ENCODE measurements at places on chromosomes 7 and 10. TPM values are rescaled to one million over a fixed set of nuclear protein-coding genes. Genes with fewer than 3 reads are reported as not detected.

GRCh38 chr7:92131764-92132330, 2.4 kb downstream of the CYP51A1 start:
- no peaks in the 10 kb centered on the region for H3K36me3 ChIP-seq
- peaks cover 9% of the 10 kb centered on the region for H3K4me1 ChIP-seq
- DNase-seq = no peak
- no peak overlapping the region for H3K4me3 ChIP-seq
- no peak overlapping the region for H3K27ac ChIP-seq

DNA sequence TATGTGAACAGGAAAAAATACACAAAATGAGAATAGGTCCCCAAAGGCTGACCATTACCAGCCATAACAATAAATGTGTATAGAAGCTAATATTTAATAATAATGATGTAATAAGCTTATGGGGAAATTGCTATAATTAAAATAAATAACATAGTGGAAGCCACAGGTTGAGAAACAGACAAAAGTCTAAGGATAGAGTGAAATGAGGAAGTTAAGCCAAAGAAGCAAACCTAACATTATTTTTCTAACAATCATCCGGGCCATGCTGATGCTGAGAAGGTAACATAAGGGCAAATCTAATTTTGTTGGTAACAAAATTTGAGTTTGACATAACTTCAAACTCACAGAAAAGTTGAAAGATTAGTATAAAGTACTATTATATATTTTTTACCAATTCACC, 115.9 kb downstream of the MICU1 start:
- no peaks in the 10 kb centered on the region for H3K27me3 ChIP-seq
- H3K36me3 ChIP-seq = no peaks in the 10 kb centered on the region
- H3K27ac ChIP-seq = no peak overlapping the region
- no peak overlapping the region for H3K4me3 ChIP-seq

- no peaks in the 10 kb centered on the region for H3K36me3 ChIP-seq
- no peak overlapping the region for H3K27ac ChIP-seq
- DNase-seq = no peak
Measured at GRCh38 chr10:75935650-75936400, 504.4 kb downstream of the LRMDA start.

GRCh38 chr10:4515721-4516120, 310.3 kb upstream of the AKR1E2 start:
- no peak overlapping the region for H3K27ac ChIP-seq
- H3K36me3 ChIP-seq = no peaks in the 10 kb centered on the region
- H3K27me3 ChIP-seq = no peaks in the 10 kb centered on the region
- no peak for DNase-seq

- H3K27ac ChIP-seq = no peak overlapping the region
- H3K36me3 ChIP-seq = no peaks in the 10 kb centered on the region
- no peak for DNase-seq
- peak overlapping the region; percentile 70 for H3K4me3 ChIP-seq
Measured at GRCh38 chr10:86712317-86712707, 44.0 kb downstream of the LDB3 start.

- no peak for DNase-seq
- H3K27me3 ChIP-seq = no peaks in the 10 kb centered on the region
- peak overlapping the region; percentile 58 for H3K27ac ChIP-seq
- H3K4me3 ChIP-seq = no peak overlapping the region
Measured at GRCh38 chr10:71726580-71727104, 7.1 kb upstream of the C10orf105 start.

DNA sequence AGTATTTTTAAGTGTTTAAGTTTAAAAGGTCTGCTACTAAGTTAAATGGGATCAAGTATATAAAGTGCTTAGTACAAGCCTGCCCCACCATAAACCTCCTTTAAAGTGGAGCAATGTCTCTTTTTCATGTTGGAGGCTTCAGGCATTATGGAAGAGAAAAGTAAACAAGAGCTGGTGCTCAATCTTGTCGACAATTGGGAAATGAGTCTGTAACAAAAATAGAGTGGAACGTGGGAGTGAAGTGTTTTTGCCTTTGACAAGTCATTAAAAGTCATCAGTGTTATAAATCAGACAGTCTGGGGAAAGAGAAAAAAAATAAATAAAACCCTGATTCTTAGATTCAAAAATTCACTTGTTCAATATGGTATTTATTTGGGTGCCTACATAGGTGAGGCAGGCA, 44.7 kb downstream of the DNAJC12 start:
- H3K4me3 ChIP-seq = no peak overlapping the region
- DNase-seq = no peak
- no peaks in the 10 kb centered on the region for H3K4me1 ChIP-seq
- H3K36me3 ChIP-seq = no peaks in the 10 kb centered on the region
- H3K27me3 ChIP-seq = no peaks in the 10 kb centered on the region

GRCh38 chr7:151429560-151430331, 10.2 kb downstream of the CRYGN start:
- no peak overlapping the region for H3K27ac ChIP-seq
- no peaks in the 10 kb centered on the region for H3K27me3 ChIP-seq
- DNase-seq = no peak

DNA sequence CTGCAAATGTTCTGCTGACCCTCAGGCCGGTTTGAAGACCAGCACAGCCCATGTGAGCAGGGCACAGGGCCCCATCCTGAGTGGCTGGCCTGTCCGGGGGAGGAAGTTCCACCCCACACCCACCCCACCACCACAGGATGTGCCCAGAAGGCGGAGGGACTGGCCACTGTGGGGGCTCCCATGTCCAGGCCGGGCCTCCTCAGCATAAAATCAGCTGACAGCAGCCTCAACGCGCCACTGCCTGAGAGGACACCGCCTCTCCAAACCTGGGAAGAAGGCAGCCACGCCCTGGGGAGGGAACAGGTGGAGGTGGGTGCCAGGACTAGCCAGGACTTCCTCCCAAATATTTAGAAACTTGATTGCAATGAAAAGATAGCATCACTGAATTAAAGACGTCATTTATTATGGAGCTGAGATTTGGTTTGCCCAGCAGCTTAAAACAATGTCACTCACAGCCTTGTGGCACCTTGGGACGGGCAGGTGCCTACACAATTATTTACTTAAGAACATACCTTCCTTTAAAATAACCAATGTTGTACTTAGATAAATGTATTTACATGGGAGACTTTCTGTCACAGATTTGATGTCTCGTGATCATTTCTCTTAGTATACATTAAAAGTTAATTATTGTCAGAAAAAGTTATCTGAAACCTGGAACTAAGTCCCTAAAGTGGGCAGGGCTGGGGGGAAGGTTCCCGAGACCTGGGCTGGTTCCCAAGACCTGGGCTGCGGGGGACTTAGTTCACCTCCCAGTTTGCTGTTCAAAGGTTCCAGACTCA, 27.3 kb upstream of the FAM20C start:
- H3K36me3 ChIP-seq = no peaks in the 10 kb centered on the region
- no peak overlapping the region for H3K27ac ChIP-seq
- H3K27me3 ChIP-seq = no peaks in the 10 kb centered on the region
- H3K4me3 ChIP-seq = no peak overlapping the region

DNA sequence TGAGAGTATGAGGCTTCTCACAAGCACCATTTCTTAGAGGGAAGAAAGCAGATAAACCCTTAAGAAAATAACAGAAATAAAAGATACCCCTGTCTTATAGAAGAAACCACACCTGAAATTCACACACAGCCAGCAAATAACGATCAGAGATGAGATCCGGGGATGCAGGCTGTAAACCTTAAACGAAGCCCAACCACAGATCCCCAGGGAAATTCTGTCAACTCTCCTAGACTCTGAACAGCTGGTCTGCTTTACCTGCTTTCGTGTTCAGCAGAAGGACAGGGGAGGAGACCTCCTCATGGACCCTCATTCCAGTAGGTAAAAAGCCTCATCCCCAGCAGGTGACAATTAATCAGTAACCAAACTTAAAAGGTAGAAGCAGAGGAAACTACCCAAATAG, 45.0 kb downstream of the VOPP1 start:
- H3K4me3 ChIP-seq = no peak overlapping the region
- DNase-seq = no peak
- H3K4me1 ChIP-seq = peaks cover 4% of the 10 kb centered on the region
- no peak overlapping the region for H3K27ac ChIP-seq
- no peaks in the 10 kb centered on the region for H3K27me3 ChIP-seq

DNA sequence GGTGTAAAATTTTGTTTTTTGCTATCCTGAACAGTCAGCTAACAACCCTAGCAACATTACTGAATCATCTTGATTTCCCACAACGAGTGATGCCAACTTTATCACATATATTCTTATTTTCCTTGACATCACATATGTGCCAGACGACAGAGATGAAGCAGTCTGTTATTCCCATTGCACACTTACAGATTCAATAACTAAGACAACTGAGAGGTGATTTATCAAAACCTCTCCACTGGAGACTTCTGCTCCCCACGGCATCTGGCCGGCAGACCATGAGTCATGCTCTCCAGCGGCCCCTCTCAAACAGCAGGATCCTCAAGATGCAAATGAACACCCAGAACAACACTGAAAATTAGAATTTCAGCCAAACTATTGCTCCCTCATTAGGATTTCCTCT, 57.1 kb downstream of the AMPH start:
- no peak overlapping the region for H3K27ac ChIP-seq
- no peaks in the 10 kb centered on the region for H3K27me3 ChIP-seq
- no peak for DNase-seq
- H3K4me1 ChIP-seq = no peaks in the 10 kb centered on the region

GRCh38 chr7:148201992-148202391, 388.6 kb upstream of the C7orf33 start:
- no peak overlapping the region for H3K4me3 ChIP-seq
- H3K27me3 ChIP-seq = no peaks in the 10 kb centered on the region
- H3K36me3 ChIP-seq = no peaks in the 10 kb centered on the region
- H3K4me1 ChIP-seq = no peaks in the 10 kb centered on the region

DNA sequence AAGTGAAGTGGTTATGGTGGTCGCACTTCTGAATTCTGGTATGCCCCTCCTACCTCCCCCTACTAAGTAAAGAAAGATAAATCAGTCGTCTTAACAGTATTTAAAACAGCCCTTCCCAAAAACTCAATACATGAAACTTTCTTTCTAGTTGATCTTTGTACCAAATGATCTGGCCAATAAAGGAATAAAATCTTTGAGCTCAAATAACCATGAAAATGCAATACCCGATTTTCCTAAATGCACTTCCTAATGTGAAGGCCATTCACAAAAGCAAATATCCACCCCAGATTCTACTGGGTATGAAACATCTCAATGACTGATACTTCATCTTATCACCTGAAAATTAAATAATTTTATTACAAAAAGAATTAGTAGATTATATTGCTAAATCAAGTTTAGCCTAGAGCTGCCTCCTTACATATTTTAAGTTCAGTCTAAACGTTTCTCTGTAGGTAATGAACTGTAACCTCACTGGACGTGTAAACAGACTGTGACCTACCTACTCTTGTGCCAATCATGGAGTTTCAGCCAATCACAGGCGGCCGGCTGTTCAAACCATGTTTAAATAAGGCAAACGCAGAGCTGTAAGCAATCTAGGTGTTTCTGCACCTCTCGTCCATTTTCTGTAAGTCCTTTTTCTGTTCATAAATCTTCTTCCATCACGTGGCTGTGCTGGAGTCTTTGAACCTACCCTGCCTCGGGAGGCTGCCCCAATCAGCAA, 146.9 kb upstream of the AKR1E2 start:
- no peak overlapping the region for H3K27ac ChIP-seq
- no peaks in the 10 kb centered on the region for H3K36me3 ChIP-seq
- H3K27me3 ChIP-seq = no peaks in the 10 kb centered on the region
- no peak for DNase-seq

- H3K36me3 ChIP-seq = peaks cover 7% of the 10 kb centered on the region
- H3K4me3 ChIP-seq = no peak overlapping the region
- no peak for DNase-seq
- no peaks in the 10 kb centered on the region for H3K27me3 ChIP-seq
- no peaks in the 10 kb centered on the region for H3K4me1 ChIP-seq
- H3K27ac ChIP-seq = no peak overlapping the region
Measured at GRCh38 chr10:128105383-128105782, 20.8 kb downstream of the MKI67 start.

DNA sequence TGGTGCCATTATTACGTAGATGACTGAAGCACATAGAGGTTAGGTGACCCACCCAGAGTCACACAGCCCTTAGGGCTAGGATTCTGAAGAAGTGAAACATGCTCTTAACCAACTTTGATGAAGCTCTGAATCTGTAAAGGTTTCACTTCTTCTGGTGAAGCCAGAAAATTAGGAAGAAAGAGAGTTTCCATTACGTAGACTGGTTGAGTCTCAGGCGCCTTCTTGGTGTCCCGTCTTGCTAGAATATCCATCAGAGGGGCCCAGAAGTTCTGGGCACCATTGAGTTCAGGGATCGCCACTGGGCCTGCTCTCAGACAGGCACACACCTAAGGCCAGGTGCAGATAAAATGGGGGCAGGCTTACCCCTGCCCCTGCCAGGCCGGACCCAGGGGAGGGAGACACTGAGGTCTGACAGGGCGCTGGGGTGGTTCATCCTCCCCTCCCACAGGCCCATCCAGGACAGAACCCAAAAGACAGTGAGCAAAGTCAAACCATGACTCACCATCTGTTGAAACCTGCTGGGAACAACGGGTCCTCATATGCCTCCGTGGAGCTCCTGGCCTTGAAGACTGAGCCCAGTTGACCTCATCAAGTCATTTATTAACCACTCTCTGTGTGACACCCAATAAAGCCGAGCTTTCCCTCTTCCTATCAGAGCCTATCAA, 33.2 kb downstream of the DRGX start:
- H3K4me1 ChIP-seq = no peaks in the 10 kb centered on the region
- H3K27ac ChIP-seq = no peak overlapping the region
- no peaks in the 10 kb centered on the region for H3K27me3 ChIP-seq
- DNase-seq = no peak
- no peaks in the 10 kb centered on the region for H3K36me3 ChIP-seq
- H3K4me3 ChIP-seq = no peak overlapping the region

GRCh38 chr10:122222638-122223037, 48.5 kb upstream of the BTBD16 start:
- H3K4me1 ChIP-seq = no peaks in the 10 kb centered on the region
- H3K27me3 ChIP-seq = no peaks in the 10 kb centered on the region
- no peak overlapping the region for H3K27ac ChIP-seq

DNA sequence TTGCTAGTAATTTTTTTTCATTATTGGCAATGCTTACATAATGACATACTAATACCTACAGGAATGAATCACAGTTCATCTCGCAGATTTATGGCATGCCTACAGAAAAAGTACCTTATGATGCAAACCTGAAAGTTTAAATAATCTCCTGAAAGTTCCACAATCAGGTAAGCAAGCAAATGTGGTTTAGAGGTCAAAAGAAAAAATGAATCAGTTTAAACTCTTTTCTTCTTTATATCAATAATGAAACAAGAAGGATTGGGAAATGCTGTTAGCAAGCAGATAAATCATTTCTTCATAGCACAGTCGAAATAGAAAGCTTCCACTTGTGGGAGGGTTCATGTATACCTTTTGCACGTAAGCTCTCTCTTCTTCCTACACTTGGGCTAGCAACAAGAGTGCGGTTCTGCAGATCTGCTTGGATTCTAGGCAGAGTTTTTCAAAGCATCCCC, 53.7 kb upstream of the MTPN start:
- no peaks in the 10 kb centered on the region for H3K4me1 ChIP-seq
- no peak for DNase-seq

GRCh38 chr10:106224676-106225075, 939.8 kb downstream of the SORCS1 start:
- no peak for DNase-seq
- no peak overlapping the region for H3K4me3 ChIP-seq
- no peaks in the 10 kb centered on the region for H3K4me1 ChIP-seq
- no peak overlapping the region for H3K27ac ChIP-seq

- H3K36me3 ChIP-seq = no peaks in the 10 kb centered on the region
- DNase-seq = peak; percentile 50
- peaks cover 33% of the 10 kb centered on the region for H3K4me1 ChIP-seq
- no peaks in the 10 kb centered on the region for H3K27me3 ChIP-seq
Measured at GRCh38 chr10:132571650-132572544, 34.3 kb downstream of the INPP5A start.

The KCNH2 gene
- 0.66 TPM for total RNA-seq

The SPDYE6 gene
- not detected for total RNA-seq

The FOXK1 gene
- total RNA-seq = 50.8 TPM

The PRPS1L1 gene
- not detected for total RNA-seq

The COBL gene
- 63.6 TPM for total RNA-seq

The ATRNL1 gene
- total RNA-seq = not detected

The CALHM1 gene
- total RNA-seq = not detected

The LEP gene
- not detected for total RNA-seq

The LDB3 gene
- total RNA-seq = 0.09 TPM

Measured in Caco-2 (cell line).